NCI-H2081 treated with DMSO at 0.1 percent for 48 hours (cell line): ENCODE measurements at places on chromosomes 13 and 19.

DNA sequence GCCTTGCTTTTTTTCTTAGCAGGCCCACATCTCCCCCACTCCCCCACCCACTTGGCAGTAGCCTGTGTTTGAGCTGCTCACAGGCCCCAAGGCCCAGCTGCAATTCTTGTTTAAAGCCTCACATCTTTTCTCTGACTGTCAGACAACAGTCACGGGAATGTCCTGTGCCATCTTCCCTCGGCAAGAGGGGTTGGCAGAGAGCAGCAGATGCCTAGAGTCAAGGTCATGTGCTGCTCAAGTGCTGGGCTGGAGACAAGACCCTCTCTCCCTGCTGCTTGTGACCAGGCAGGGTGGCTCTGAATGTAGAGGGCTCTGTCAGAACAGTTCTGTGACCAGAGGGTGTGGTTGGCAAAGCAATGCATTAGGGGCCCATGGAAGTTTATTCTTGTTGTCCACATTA is 47.4 kb downstream of the BBC3 start:
- no peak for DNase-seq

GRCh38 chr13:103436057-103436654 is 369.9 kb upstream of the SLC10A2 start:
- no peak for DNase-seq

DNA sequence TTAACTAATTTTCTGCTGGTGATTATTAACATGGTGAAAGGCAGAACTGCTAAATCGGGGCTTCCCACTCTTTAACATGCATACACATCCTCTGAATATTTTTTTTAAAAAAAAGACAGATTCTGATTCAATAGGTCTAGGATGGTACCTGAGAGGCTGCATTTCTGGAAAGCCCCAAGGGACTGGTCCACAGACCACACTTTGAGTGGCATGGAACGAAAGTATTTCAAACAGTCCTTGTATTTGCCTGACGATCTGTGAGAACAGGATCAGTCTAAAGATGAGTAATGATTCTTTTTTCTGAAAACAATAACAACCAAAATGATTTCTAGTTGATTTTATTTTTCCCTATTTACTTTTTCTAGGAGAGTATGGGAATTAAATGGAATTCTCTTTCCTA is 16.7 kb upstream of the SPART start:
- DNase-seq: no peak

DNA sequence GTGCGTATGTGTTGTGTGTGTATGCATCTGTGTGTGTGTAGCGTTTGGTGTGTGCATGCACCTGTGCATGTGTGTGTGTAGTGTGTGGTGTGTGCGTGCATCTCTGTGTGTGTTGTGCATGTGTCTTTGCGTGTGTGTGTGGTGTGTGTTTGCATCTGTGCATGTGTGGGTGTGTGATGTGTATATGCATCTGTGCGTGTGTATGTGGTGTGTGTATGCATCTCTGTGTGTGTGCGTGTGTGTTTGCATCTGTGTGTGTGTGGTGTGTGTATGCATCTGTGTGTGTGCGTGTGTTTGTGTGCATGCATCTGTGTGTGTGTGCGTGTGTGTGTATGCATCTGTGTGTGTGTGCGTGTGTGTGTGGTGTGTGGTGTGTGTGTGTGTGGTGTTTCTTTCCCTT is 20.6 kb downstream of the CELF5 start:
- DNase-seq: no peak

DNA sequence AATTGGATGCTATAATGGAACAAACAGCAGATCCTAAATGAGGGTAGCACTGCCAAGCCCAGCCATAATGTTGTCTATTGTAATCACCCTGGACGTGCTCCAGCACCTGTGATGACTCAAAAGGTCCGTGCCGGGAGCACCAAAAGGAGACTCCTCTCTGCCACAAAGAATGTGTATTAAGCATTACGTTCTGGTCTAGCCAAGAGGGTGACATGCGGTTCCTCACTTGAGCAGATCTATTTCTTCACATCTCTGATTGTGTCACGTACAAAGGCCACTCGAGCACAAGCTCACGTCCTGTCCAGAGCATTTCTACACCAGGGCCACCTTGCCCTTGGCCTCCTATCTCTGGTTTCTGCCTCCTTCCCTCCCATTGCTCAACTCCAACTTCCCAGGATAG is 219.9 kb upstream of the IRS2 start:
- no peak for DNase-seq

DNA sequence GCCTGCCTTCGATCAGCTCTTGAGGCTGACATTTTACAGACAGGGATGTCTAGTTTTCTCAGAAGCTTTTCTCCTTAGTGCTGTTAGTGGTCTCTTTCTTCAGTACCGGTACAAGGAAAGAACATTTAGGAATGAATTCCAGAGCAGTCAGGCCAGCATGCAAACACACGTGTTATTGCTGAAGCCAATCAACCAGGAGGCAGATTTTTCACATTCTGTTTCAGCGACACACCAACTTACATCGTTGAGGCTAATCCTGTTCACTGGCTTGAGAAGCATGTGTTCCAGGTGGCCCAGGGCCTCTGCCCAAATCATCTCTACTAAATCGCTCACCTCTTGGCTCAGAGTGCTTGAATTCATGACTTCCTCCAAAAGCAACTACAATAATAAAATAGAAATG is 19.2 kb downstream of the PARP4 start:
- DNase-seq: no peak

DNA sequence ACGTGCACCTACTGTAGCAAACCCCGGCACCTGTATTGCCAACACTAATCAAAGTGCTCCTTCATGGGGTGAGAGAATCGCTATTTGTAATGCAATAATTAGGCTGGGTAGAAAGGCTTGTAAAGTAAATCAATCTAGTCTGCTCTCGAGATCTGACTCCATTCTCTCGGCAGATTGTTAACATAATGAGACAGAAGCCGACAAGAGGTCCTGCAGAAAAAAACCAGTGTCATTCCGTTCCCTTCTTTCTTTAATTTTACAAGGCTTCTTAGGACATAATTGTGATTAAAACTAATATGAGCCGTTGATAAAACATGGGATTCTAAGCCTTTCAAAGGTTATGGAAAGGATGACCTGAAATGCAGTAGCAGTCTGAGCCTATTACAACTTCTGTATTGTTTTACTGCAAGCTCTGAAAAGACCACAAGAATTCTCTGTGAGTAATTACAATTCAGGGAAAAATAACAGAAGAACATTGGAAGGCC is 530.0 kb downstream of the PCDH9 start:
- DNase-seq: no peak

GRCh38 chr19:31817971-31818797 is 468.9 kb upstream of the TSHZ3 start:
- DNase-seq: no peak

DNA sequence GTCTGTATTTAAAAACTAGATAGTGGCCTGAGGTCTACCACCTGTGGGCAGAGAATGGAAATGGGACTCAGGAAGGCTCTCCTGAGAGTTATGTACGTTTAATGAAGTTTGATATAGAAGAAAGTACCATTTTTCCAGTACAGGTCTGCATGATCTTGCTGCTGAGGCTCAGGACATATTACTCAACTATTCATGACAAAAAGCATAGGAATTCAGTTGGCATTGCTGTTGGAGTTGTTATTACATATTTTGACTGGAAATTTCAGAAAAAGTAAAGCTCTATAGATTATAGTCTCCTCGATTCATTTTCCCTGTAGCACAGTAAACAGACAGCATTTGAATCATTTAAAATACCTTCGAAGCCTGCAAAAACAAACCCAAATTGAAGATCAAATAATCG is 469.8 kb downstream of the DCT start:
- DNase-seq: no peak

DNA sequence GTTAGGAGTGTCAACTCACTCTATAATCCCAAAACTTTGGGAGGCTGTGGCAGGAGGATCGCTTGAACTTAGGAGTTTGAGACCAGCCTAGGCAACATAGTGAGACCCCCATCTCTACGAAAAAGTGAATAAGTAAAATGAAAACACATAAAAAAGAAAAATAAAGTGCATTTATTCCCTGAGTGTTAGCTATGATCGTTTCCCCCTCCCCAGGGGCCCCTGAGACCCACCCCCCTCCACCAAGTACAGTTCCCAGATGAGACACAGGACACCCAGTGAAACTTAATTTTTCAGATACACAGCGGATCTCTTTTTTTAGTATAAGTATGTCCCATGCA is 28.6 kb upstream of the NANOS3 start:
- DNase-seq: no peak

- no peak for DNase-seq
Observed at GRCh38 chr13:57123681-57124080, 17.0 kb upstream of the PRR20A start.

GRCh38 chr13:91659256-91660075 is 261.0 kb downstream of the GPC5 start:
- no peak for DNase-seq

GRCh38 chr13:50684366-50684765 is 159.1 kb downstream of the DLEU7 start:
- DNase-seq: no peak

GRCh38 chr19:8578642-8579265 is 1.5 kb upstream of the MYO1F start:
- no peak for DNase-seq

DNA sequence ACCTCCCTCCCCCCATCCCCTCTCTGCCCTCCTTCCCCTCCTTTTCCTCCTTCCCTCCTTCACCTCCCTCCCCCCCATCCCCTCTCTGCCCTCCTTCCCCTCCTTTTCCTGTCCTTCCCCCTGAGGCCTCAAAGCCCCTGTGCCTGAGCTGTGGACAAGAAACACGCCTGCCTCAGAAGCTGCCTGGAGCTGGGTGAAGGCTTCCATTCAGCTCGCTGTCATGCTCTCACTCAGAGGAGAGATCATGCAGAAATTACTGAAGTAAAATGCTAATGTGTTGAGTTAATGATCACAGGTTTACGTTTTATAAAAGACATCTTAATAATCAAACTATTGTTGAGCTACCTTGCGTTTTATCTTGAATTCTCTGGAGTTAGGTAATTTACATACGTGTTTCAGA is 114.5 kb downstream of the ATP11A start:
- DNase-seq: no peak

GRCh38 chr13:41552031-41552430 is 94.7 kb downstream of the RGCC start:
- DNase-seq: no peak

GRCh38 chr13:24050796-24051715 is 109.5 kb upstream of the SPATA13 start:
- DNase-seq: no peak

DNA sequence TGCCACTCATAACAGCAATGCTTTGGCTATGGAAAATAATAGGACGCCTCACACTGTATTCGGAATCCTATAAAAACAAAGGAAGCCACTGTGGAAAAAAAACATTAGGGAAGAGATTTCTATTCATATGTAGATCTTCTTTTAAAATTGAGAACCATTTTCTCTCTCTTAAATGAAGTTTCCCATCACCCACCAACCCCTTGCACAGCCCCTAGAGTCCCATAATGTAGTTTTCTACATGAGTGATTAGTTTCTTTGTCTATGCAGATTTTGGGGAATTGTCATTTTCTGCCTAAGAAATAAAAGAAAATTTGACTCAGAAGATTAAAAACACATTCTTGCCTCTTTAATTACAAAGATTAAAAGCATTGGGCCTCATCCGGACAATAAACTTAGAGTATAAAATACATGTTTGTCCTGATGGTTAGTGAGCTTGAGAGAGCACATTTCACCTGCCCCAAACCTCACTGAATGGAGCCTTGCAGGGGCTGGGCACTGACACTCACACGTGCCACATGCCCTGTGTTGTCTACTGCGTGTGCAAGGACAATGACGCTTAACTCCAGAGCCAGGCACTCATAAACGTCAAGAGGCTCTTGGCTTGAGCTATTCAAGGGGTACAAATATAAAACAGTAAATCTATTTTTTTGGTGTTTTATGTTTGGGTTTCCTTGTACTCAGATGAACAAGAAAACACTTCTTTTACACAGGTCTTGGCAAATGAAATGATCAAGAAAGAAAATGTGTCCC is 40.0 kb upstream of the KL start:
- DNase-seq: no peak

DNA sequence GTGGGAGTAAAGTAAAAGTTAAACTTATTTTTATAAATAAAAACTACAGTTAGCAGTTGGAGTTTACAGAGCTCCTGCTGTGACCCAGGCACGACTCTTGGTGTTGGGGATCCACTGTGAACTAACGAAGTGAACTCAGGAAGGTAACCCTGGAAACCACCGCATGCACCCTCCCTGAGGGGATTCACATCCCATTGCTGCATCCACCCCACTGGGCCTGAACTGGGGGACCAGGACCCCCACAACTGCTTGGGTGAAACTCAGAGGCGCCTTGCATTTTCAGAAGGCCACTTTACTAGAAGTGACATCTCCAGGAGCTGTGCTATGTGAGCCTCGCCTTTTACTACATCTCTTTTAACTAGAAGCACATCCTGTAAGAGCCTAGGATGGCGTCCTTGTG is 166.4 kb downstream of the TEX29 start:
- no peak for DNase-seq

GRCh38 chr13:60944016-60944415 is 471.6 kb downstream of the PCDH20 start:
- DNase-seq: no peak

GRCh38 chr13:90281709-90282108 is 1065.8 kb upstream of the MIR17HG start:
- no peak for DNase-seq

DNA sequence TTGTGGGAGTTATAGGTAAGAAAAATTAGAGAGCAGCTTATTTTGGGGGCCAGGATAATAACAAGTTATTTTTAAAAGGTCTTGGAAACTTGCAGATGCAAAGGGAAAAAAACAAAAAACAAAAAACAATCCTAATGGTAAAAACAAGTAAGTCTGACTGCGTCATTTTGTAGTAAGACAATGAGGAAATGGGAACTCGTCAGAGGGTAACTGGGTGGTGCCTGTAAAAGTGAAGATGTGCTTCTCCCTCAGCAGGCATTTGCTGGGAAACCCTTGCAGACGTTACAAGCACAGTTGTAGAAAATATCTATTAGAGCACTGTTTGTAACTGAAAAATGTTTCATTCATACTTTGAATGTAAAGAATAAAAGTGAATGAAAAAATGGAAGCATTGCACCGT is 2.2 kb upstream of the TNFSF13B start:
- no peak for DNase-seq

DNA sequence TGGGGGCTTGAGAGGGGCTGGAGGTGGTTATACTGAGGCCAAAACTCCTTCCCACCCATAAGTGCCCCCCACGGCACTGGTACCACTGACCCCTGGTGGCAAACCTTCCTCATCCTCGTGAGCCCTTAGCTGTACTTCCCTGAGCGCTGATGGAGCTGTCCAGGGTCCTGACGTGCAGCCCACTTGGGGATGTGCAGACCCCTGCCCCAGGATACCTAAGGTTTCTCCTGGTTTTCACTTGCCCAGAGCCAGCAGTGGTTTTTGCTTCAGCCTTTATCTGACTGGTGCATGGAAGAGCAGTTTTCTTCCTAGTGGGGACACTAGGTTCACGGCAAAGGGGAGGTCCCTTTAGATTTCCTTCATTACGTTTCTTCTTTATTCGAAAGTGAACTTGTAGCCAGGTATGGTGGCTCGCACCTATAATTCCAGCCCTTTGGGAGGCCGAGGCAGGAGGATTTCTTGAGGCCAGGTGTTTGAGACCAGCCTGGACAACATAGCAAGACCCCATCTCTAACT is 28.7 kb upstream of the KCTD15 start:
- no peak for DNase-seq

DNA sequence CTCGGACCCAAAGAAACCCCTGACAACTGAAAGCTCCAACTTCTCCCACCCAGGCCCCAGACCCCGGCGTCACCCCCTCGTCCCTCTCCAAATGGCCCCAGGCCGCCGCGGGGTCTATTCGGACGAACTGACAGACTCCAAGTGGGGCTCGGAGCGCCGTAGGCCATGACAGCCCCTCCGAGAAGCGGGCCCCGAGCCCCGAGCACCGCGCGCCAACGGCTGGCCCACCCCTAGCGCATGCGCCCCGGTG is 360 bp downstream of the DDX39A start:
- DNase-seq: no peak

GRCh38 chr13:34748073-34748472 is 194.0 kb upstream of the NBEA start:
- DNase-seq: no peak
